T-cell (primary cell): ENCODE measurements at places on chromosomes 6 and 20.

DNA sequence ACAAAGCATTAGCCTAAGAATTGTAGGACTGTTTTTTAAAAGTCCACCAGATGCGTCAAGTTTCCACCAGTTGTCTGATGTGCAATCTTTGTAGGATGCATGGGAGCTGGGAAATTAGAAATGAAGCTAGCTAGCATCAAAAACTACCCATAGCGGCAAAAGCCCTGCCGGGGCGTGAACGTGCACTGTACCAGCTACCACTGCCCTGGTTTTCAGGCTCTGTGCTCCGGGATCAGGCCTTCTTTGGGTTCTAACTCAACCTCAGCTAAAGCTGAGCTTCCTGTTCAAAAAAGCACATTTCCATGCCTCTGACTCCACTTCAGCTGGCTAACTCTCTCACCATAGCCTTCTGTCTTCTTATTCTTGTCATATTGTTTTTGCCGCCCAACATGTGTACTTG lies 26.9 kb upstream of the FUCA2 start:
- peaks cover 62% of the 10 kb centered on the region for H3K4me1 ChIP-seq
- peak overlapping the region; percentile 73 for H3K4me3 ChIP-seq
- DNase-seq: no peak
- peak overlapping the region; percentile 79 for H3K27ac ChIP-seq
- no peaks in the 10 kb centered on the region for H3K27me3 ChIP-seq
- no peaks in the 10 kb centered on the region for H3K36me3 ChIP-seq

GRCh38 chr6:108115598-108116058 lies 41.1 kb upstream of the OSTM1 start:
- no peak overlapping the region for H3K4me3 ChIP-seq
- H3K4me1 ChIP-seq: peaks cover 58% of the 10 kb centered on the region
- H3K27me3 ChIP-seq: peaks cover 85% of the 10 kb centered on the region
- no peak overlapping the region for H3K27ac ChIP-seq
- H3K36me3 ChIP-seq: no peaks in the 10 kb centered on the region

DNA sequence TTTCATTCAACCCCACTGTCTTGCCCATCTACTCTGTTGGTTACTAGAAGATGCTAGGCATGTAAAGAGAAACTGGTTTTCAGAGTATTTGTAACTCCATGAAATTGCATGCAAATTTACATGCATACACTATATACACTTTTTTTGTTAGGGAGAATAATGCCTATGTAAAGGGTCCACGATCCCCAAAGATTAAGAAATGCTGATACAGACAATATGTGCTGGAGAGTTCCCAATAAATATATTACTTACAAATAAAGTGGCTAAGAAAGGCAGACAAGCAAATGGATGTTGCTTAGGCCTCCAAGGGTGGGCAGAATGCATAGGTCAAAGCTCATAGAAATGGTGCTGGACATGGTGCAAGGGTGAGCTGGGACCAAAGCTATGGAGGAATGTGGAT lies 109.6 kb upstream of the NHSL1 start:
- no peaks in the 10 kb centered on the region for H3K4me1 ChIP-seq
- H3K4me3 ChIP-seq: no peak overlapping the region
- H3K27ac ChIP-seq: no peak overlapping the region

- DNase-seq: no peak
- no peaks in the 10 kb centered on the region for H3K27me3 ChIP-seq
- H3K27ac ChIP-seq: peak overlapping the region; percentile 19
- H3K4me1 ChIP-seq: peaks cover 23% of the 10 kb centered on the region
Observed at GRCh38 chr20:38092260-38092857, 58.8 kb downstream of the RPRD1B start.

- H3K27me3 ChIP-seq: peaks cover 3% of the 10 kb centered on the region
- H3K4me1 ChIP-seq: no peaks in the 10 kb centered on the region
- no peak overlapping the region for H3K4me3 ChIP-seq
- DNase-seq: no peak
- no peaks in the 10 kb centered on the region for H3K36me3 ChIP-seq
Observed at GRCh38 chr6:45772886-45773495, 242.7 kb downstream of the CLIC5 start.

GRCh38 chr6:33683051-33683571 lies 28.4 kb downstream of the UQCC2 start:
- peaks cover 15% of the 10 kb centered on the region for H3K4me1 ChIP-seq
- peak overlapping the region; percentile 23 for H3K27ac ChIP-seq
- no peak overlapping the region for H3K4me3 ChIP-seq
- no peaks in the 10 kb centered on the region for H3K27me3 ChIP-seq
- DNase-seq: no peak
- H3K36me3 ChIP-seq: peaks cover 93% of the 10 kb centered on the region

DNA sequence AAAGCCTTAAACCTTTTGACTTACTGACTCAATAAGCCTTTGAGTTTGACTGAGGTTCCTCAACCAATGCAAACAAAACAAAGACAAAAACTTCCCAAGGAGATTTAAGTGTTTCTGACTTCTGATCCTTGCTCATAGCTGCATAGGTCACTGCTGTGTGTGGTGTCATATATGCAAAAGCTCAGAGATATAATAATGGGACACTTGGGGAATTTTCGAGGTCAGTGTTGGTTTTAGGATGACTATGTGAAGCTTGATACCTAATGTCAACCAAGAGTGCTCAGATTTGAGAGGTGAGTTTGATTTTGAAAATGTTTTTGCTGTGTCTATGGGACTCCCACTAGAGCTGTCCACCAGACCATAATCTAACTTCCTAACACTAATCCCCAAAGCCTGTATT lies 26.2 kb downstream of the ZKSCAN8 start:
- no peak overlapping the region for H3K27ac ChIP-seq
- H3K4me3 ChIP-seq: no peak overlapping the region
- H3K4me1 ChIP-seq: no peaks in the 10 kb centered on the region
- no peaks in the 10 kb centered on the region for H3K27me3 ChIP-seq
- no peaks in the 10 kb centered on the region for H3K36me3 ChIP-seq
- no peak for DNase-seq

GRCh38 chr20:31430568-31431115 lies 9.8 kb upstream of the DEFB123 start:
- no peaks in the 10 kb centered on the region for H3K36me3 ChIP-seq
- H3K4me1 ChIP-seq: no peaks in the 10 kb centered on the region
- no peak overlapping the region for H3K4me3 ChIP-seq
- no peaks in the 10 kb centered on the region for H3K27me3 ChIP-seq
- DNase-seq: no peak

DNA sequence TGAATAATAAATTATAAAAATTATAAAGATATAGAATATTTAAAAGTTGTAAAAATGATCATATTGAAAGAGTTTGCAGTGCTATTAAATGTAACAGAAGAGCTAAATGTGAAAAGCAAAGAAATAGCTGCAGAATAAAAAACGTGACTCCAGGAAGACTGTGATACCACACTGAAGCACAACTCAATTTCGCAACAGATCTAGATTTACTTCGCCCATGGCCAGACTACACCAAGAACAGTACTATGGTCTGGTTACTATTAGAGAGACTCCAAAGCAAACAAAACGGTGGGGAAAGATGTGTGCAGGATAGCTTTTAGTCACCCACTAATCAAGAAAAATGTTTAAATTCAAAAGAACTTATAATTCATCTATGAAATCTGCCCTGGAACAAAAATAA lies 1.9 kb downstream of the CHD6 start:
- no peak overlapping the region for H3K4me3 ChIP-seq
- H3K4me1 ChIP-seq: peaks cover 20% of the 10 kb centered on the region
- no peak for DNase-seq
- no peak overlapping the region for H3K27ac ChIP-seq

DNA sequence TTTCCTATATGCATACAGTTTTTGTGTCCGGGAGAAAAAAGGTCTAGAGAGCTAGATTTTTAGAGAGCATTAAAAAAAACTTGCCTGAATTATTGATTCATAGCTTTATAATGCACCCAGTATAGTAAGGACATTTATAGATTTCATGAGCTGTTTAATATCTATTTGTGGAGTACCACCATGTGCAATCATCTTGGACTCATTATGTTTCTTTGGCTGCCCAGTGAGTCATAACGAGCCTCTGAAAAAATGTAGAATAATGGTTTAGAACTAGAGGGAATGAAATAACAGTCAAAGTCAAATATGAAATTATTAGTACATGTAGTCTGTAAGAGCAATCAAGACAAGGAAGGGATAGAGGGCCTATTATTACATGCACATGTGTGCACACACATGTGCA lies 350.0 kb downstream of the CD83 start:
- DNase-seq: no peak
- H3K36me3 ChIP-seq: no peaks in the 10 kb centered on the region
- no peaks in the 10 kb centered on the region for H3K27me3 ChIP-seq
- no peak overlapping the region for H3K4me3 ChIP-seq
- H3K4me1 ChIP-seq: no peaks in the 10 kb centered on the region

DNA sequence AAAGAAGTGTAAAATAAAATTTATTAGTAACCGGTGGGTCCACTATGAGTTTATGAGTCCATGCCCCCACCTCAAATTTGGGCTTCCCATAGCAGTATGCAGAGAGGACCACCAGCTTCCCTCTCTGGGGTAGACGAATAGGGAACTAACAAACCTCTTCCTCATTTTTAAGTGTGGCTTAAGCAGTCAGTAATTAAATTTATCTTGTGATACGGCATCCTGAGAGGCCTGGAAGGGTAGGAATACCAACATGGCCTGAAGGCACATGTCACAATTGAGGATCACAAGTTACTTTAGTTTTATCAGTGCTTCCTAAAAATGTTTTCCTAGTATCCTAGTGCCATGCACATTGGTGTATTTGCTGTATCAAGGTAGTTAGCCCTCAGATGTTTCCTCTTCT lies 239.9 kb downstream of the HIVEP2 start:
- no peak overlapping the region for H3K4me3 ChIP-seq
- no peaks in the 10 kb centered on the region for H3K27me3 ChIP-seq
- no peaks in the 10 kb centered on the region for H3K4me1 ChIP-seq
- no peak for DNase-seq
- H3K27ac ChIP-seq: no peak overlapping the region

DNA sequence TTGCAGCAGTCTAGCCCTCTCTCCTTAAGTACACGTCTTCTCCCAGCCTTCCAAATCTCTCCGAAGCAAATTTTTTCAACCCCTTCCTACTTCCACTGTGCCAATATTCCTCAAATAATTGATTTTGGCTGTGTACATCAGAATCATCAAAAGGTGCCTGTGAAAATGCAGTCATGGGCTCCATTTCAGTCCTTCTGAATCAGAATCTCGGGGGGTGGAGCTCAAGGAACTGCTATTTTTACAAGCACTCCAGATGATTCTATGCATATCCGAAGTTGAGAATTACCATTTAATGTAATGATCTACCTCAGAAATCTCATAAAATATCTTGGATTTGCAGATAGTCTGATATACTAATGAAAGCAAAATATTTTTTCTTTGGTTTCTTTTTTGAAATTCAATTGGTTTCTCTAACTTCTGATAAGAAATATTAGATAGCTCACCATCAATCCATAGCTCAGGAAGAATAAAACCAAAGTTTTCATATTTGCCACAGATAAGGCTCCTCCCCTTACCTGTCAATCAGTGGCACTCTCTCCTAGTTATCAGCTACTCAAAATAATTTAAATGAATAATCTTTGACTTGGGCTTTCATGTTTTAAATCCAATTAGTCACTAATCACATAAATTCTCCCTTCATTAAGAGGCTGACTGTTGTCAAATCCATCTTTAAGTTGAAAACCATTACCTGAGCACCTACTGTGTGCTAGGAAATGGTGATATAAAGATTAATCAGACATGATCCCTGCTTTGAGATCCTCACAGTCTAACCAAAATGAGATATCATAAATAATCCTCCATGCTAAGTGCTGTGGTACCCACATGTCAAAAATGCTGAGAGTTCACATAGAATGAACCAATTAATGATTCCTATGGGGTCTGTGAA lies 36.4 kb upstream of the STXBP5 start:
- no peak overlapping the region for H3K27ac ChIP-seq
- no peaks in the 10 kb centered on the region for H3K4me1 ChIP-seq
- no peak overlapping the region for H3K4me3 ChIP-seq
- H3K36me3 ChIP-seq: no peaks in the 10 kb centered on the region

DNA sequence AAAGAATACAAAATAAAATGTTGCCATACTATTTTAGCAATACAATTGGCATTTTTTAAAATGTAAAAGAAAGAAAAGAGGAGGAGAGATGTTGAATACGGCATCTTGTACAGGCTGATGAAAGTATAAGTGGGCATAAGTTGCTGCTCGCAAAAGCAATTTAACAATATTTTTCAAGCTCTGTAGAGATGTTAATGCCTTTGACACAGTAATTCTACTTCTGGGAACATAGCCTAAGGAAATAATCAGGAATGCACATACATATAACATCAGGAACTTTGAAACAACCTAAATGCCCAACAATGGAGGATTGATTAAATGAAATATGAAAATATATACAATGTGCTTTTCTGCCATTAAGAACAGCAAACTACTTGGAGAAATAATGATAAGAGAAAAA lies 80.2 kb downstream of the LRRC1 start:
- DNase-seq: no peak
- H3K4me1 ChIP-seq: no peaks in the 10 kb centered on the region
- no peak overlapping the region for H3K4me3 ChIP-seq
- no peaks in the 10 kb centered on the region for H3K36me3 ChIP-seq

- H3K27me3 ChIP-seq: no peaks in the 10 kb centered on the region
- peaks cover 97% of the 10 kb centered on the region for H3K36me3 ChIP-seq
- no peak overlapping the region for H3K27ac ChIP-seq
- no peak overlapping the region for H3K4me3 ChIP-seq
Observed at GRCh38 chr6:15508931-15509330, 153.9 kb downstream of the DTNBP1 start.

DNA sequence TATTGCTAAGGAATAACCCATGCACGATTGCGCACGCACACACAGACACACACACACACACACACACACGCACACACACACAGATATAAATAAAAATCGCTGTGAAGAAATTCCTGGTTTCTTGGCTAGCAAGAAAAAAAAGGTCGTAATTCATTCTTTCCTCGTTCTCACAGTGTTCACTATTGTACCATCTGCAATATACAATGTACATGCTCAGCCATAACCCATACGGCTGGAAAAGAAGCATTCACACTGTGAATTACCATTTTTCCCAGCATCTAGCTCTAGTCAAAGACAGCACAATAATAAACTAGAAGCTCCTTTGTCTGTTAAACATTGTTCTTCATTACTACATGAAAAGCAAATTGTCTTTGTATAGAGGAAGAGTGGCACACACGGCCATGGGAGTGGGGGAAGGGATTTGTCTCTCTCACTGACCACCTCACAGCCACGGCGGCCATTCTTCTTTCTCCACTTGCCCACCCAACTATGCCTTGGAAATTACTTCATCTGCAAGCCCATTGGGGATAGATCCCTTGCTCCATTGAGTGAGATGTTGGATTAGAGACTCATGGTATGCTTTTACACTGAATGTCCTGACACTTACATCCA lies 115.3 kb upstream of the ID4 start:
- H3K4me1 ChIP-seq: no peaks in the 10 kb centered on the region
- no peak overlapping the region for H3K27ac ChIP-seq
- no peak overlapping the region for H3K4me3 ChIP-seq
- DNase-seq: no peak

- no peak overlapping the region for H3K27ac ChIP-seq
- H3K27me3 ChIP-seq: no peaks in the 10 kb centered on the region
- H3K4me3 ChIP-seq: no peak overlapping the region
- peaks cover 4% of the 10 kb centered on the region for H3K4me1 ChIP-seq
Observed at GRCh38 chr6:134328792-134329191, 10.9 kb upstream of the SGK1 start.

- no peaks in the 10 kb centered on the region for H3K36me3 ChIP-seq
- no peak overlapping the region for H3K4me3 ChIP-seq
- no peaks in the 10 kb centered on the region for H3K27me3 ChIP-seq
- no peak overlapping the region for H3K27ac ChIP-seq
- H3K4me1 ChIP-seq: no peaks in the 10 kb centered on the region
Observed at GRCh38 chr6:53109612-53110011, 39.0 kb downstream of the GCM1 start.
